ENCODE measurements at places on chromosomes 2 and 18.

GRCh38 chr2:98708396-98709186 is 22.3 kb downstream of the MGAT4A start:
- no peak for DNase-seq

- no peak for DNase-seq
These were observed 23.3 kb upstream of the MAPRE3 start for GRCh38 chr2:26946841-26947784.

GRCh38 chr2:78532762-78533379 is 492.6 kb upstream of the REG3G start:
- no peak for DNase-seq

- no peak for DNase-seq
These were observed 4.8 kb upstream of the PDIA6 start for GRCh38 chr2:10817413-10817812.

DNA sequence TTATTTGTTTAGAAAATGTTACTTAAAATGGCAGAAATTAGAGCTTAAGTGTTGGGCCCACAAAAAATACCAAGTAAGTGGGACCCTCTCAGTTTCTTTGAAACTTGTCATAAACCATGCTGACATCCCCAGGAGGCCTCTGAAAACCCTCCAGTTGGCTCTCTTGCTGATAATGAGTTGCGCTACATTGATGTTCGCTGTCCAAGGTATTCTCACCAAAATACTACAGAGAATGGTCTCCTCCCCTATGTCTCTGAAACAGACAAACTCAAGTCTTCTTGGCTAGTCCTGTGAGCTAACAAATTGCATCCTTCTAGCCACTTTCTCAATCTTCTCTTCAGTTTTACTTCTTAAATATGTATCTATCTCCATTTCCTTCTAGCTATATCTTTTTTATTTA is 669.4 kb downstream of the IRS1 start:
- DNase-seq, result no peak

DNA sequence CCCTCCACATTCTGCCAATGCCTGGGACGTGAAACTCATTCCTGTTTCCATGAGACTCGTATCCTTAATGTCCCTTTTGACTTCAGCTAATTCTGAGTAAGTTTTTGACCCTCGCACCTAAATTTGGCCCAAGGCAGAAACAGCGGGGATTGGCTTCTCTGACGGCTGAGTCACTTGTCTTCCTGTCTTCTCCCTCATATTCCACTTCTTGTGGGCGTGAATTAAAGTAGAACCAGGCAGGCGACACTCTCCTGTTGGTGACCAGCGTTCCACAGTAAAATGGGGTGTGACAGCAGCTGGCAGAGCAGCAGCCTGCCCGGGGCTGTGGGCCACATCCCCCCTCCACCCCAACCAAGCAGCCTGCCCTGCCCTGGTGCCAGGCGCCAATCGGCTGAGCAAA is 15.5 kb downstream of the TTC32 start:
- DNase-seq, result no peak
